AG20443 (cell line): ENCODE measurements at places on chromosomes 16 and 17.

DNA sequence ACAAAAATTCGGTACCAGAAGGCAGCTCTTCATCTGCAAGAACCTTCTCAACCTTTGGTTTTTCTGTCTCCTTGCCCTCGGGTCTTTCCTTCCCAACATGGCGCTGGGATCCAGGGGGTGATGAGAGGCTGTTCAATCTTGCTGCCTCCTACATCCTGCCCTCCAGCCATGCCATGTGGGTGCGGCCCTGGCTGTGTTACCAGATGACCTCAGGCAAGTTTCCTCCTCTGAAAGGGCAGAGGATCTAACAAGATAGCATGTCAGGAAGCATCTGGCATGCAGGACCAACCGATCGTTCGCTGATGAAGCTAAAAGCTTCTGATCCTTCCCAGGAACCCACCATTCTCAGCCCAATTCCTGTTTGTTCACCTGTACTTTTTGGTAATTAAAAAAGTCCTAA is 36.8 kb upstream of the BCAR1 start:
- DNase-seq = peak; percentile 51

DNA sequence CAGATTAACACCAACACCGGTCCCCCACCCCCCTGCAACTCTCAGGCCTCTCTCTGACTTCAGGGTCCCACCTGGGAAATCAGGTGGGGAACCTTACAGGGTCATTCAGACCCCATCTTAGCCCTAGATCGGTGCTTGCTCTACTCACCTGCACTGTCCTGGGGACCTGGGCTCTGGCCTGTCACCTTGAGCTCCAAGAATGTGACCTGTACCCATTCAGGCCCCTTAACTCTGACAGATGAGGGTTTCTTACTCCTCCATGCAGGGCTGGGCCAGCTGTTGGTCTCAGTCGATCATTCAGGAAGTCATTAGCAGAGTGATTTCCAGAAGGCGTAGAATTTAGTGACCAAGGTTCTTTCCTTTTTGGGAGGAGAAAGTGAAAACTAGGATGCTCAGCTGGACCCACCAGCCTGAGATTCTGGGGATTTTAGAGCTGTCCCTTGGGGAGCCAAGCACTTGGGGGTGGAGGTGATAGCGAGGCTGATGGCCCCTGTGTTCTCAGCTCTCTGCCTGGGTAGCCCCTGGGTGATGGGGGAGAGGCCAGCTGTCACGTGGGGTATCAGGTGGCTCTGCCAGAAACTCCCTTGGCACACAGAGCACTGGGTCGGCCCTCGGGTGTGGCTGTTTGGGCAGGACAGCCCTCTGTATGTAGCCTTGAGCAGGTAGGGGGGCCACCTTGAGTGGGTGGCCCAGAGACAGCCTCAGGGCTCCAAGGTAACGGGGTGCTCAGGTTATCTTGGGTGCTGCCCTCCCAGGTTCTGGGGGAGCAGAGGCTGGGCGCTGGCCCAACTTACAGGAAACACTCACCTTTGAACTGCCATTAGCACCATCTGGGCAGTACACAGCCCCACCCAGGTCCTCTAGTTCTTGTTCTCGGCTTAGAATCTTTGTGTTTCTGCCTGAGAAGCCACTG is 724 bp downstream of the MVP start:
- DNase-seq = peak; percentile 53

- no peak for DNase-seq
Observed at GRCh38 chr16:69724981-69725479, 1.3 kb downstream of the NQO1 start.

DNA sequence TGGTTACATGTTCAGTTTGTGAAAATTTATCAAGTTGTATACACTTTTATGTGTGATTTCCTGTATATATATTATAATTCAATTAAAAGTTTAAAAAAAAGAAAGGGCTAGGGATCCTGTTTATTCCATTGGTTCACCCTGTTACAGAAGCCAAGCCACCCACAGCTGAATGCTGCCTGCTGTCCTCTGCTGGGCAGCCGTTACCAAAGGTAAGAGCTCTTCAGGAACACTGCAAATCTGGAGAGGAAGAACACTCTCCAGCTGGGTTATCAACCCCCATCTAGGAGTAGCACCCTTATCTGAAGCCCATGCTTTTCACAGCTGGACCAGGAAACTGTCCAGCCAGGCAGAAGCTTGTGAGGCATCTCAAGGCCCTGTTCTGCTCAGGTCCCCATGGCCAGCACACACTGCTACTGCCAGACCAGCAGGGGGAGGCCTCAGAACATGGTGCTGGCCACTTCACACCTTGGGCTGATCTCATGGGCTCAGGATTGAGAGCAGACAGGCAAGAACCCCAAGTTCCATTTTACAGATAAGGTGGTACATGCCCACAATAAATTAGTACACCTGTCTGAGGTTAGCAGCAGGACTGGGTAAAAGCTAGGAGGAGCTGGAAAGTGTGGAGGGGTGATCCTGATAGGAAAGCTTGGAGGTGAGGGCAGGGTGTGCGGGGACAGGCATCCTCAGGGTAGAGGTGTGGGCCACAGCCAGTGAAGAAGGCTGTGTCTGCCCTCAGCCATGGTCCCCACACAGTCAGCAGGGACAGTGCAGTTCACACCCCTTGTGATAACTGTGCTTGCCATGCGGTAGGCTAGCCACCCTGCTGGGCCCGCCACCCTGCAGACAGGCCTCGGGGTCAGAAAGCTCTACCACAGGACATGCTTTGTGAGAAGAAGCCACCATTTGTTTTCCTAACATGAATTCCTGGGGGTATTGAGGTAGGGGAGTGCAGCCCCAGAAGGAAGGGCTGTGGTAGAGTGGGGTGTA is 54.3 kb upstream of the SREBF1 start:
- DNase-seq = peak; percentile 87

DNA sequence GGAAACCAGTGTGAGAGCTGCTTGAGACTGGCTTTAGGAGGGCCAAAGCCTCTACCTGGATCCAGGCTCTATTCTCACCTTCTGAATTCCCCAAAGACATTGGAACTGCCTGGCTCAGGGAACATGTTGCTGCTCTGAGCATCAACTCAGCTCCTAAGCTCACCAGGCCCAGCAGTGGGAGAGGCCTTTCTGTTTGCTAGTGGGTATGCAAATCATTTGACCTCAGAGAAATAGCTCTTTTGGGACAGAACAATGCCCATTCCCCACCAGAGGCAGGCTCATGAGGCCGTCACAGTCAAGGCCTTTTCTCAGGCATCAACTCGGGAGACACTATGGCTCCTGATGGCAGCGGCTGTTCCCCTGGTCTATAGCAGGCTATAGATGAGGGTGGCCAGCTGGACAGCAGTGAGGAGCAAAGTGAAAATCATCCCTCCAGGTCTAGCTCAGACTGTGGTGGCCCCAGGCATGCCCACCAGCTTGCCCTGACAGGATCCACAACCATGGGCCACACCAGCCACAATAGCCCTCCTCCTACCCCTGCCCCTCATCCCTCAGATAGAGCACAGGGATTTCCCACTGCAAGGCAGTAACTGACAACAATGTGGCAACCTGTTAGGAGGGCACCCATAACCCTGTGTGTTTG is 30.4 kb upstream of the GFOD2 start:
- DNase-seq = no peak

DNA sequence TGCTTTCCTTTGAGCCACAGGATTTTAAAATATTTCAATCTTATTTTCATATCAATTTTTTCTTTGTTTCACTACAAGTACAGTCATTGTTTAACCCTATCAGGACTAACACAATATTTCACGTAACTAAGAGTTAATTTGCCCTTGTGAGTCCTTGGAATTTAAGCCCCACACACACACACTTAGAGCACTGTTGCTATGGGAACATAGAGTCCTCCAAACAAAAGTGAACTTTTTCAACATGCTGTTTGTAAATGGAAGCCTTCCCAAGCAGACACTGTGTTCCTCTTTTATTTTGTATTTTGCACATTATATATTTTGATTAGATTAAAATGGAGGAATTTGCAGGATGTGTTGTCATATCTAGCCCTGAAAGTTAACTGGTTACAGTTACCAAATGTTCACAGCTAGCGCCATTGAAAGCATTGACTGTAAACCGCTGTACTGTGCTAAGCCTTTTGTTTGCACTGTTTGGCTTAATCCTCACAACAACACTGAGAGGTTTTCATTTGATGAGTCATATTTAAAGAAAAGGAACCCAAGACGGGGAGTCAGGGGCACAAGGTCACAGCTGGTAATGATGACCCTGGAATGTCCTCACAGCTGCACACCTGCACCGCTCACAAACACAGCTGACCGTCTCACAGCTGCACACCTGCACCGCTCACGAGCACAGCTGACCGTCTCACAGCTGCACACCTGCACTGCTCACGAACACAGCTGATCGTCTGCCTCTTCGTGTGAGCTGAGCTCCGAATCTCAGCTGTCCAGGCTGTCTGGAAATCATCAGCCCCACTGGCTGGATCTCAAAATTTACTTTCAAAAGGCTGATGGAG is 6.3 kb downstream of the HSBP1 start:
- peak; percentile 62 for DNase-seq

GRCh38 chr16:35794896-35795295 is 2335.5 kb downstream of the TP53TG3F start:
- no peak for DNase-seq

DNA sequence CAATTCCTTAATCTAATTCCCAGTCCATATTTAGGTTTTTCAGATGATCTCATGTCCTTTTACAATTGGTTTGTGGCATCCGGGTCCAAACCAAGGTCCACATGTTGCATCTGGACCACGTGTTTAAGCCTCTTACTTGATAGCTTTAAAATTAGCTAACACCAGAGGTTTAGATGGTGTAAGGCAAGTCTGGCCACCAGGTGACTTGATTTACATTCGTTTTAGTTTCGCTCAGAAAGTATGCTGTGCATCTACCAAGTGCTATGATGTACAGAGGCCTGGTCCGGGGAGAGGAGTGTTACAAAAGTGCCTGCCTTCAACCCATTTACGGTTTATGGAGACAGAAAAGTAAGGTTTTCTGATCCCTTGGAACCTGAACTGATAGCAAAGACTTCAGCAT is 878 bp upstream of the DNAJA2 start:
- DNase-seq = no peak

- DNase-seq = no peak
Observed at GRCh38 chr17:62611728-62612127, 15.7 kb upstream of the MRC2 start.

GRCh38 chr17:66725956-66726355 is 109.0 kb upstream of the CACNG5 start:
- DNase-seq = no peak

- DNase-seq = no peak
Observed at GRCh38 chr16:27404163-27404823, 2.3 kb downstream of the IL21R start.

- no peak for DNase-seq
Observed at GRCh38 chr17:63170795-63171194, 204.8 kb downstream of the TANC2 start.

- no peak for DNase-seq
Observed at GRCh38 chr16:46790599-46791270, 40.2 kb downstream of the C16orf87 start.

DNA sequence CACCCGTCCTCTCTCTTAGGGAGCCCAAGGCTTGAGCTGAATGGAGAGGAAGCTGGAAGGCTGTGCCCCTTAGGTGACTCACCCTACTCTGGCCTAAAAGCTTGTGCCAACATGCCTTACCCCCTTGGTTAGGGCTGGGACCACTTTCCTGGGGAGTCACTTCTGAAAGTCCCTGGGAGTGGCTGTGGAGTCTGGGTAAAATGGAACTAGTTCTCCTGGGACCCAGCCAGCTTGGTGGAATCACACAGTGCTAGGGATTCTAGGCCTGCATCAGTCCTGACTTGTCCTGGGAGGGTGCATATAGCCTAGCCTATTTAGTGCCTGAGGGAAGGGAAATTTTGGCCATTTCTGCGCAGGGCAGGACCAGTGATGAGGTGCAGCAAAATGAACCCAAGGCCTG is 10.5 kb downstream of the MMP28 start:
- DNase-seq = no peak

GRCh38 chr16:84308120-84308519 is 13.4 kb downstream of the WFDC1 start:
- DNase-seq = peak; percentile 69

DNA sequence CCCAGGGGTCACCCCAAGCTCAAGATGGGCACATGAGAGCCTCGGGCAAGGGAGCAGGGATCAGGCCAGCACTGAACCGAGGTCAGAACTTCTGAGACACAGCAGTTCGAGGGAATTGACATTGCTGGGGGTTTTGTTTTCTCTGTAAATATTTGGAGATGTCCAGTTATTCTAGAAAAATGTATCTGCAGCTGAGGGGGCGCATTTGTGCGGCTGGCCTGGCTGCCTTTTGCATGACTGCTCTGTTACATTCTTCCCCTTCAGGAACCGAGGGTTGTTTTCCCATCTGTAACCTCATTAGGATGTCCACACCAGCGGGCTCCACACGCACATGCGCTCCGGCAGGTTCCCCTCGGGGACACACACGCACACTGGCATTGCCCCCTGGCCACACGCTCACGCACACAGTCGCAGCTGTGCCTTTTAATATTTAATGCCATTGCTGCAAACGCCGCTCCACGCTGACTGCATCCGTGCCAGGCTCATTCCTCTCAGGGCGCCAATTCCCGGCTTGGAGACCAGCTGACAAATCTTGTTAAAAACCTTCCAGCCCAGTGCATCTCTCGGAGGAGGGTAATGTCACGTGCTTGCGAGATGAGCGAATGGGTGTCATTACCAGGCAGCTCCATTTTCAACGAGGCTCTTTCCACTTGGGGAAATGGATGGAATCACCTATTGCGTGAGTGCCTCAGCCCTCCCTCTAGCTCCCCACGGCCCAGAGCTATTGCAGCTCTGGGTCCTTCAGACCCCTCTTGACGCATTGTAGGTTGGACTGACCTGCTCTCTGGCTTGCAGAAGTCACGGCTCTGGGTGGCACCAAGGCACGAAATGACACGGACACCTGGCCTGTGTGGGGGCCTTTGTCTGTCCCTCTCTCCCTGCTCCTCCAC is 13.1 kb downstream of the CCR7 start:
- DNase-seq = peak; percentile 91

DNA sequence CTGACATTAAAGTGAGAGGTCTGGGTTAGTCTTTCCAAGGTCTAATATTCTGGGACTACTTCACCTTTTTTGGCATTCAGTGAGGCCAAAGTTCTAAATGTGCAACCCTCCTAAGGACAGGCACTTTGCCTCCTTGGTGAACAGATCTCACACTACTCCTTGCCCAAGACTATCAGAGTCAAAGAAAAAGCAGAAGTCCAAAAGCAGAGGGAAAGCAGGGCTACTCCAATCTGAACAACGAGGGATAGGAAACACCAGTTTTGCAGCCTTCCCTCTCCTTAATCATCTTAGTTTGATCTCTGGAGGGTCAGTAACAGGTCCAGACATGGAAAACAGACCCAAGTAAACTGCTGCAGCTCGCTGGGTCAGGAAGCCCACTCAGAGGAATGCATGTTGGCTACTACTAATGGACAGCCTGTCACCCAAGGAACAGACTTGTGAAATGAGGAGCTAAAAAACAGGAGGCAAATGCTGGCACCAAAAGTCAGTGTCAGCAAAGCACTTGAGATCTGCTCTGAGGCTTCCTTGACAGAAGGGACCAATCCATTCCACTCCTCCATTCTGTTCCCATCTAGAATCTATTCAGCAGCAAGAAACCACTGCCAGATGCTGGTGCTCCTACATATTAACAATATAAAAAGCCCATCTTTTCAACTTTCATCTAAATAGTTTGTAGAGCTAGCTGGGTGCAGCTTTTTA is 29.9 kb downstream of the DCUN1D3 start:
- no peak for DNase-seq
